ENCODE measurements at places on chromosomes 12 and 14. TPM values are rescaled to one million over a fixed set of nuclear protein-coding genes. Genes with fewer than 3 reads are reported as not detected.
A peak's percentile ranks its signal among the peaks of the same experiment; 100 is the strongest.

DNA sequence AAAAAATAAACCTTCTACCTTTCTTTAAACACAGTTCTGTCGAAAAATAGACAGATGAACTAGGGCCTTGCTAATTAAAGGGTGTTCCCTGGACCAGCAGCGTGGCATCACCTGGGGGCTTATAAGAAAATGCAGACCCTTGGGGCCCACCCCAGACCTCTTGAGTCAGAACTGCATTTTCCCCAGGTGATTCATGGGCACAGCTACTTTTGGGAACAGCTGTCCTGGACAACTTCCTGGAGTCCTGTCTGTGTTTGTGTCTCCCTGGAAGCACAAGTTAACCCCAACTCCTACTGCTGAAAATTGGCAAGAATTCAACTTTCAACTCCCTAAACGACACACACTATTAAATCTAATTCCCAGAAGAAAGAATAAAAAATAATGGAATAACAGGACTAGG is 17.8 kb downstream of the FBLN5 start:
- H3K27ac ChIP-seq = no peak overlapping the region
- H3K27me3 ChIP-seq = no peaks in the 10 kb centered on the region
- DNase-seq = no peak
- no peaks in the 10 kb centered on the region for H3K36me3 ChIP-seq
- H3K4me3 ChIP-seq = no peak overlapping the region
- H3K4me1 ChIP-seq = peaks cover 16% of the 10 kb centered on the region

DNA sequence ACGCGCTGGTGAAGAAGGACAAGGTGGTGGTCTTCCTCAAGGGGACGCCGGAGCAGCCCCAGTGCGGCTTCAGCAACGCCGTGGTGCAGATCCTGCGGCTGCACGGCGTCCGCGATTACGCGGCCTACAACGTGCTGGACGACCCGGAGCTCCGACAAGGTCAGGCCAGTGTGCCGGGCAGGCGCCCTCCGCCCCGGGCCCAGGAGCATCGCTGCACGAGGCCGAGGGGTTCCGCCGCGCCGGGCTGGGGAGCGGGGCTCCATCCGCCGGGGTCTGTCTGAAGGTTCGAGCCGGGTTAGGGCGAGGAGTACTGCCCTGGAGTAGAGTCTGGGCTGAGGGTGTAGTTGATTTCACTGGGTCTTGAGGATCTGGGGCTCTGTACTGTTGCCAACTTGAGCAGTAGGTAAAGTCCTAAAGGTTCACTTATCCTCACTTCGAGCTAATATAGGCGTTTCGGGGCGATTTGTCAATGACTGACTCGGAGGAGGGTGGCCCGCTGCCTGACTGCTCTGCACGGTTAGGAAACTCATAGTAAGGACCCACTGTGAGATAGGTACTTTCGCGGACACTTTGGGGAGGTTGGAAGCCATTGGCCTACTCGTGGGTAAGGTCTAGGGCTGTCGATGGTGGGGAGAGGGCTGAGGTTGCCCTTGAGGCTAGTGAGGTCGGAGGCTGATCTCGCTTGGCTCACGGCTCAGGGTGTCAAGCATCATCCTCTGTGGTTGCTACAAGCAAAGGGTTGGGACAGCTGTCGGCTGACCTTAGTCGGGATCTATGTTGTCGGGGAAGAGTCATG is 574 bp downstream of the GLRX5 start:
- H3K36me3 ChIP-seq = peaks cover 14% of the 10 kb centered on the region
- peaks cover 3% of the 10 kb centered on the region for H3K4me1 ChIP-seq
- no peaks in the 10 kb centered on the region for H3K27me3 ChIP-seq
- no peak for DNase-seq
- H3K27ac ChIP-seq = no peak overlapping the region

GRCh38 chr12:45248095-45248494 is 32.2 kb downstream of the ANO6 start:
- no peak overlapping the region for H3K4me3 ChIP-seq
- H3K4me1 ChIP-seq = no peaks in the 10 kb centered on the region
- H3K27ac ChIP-seq = no peak overlapping the region
- H3K27me3 ChIP-seq = no peaks in the 10 kb centered on the region

DNA sequence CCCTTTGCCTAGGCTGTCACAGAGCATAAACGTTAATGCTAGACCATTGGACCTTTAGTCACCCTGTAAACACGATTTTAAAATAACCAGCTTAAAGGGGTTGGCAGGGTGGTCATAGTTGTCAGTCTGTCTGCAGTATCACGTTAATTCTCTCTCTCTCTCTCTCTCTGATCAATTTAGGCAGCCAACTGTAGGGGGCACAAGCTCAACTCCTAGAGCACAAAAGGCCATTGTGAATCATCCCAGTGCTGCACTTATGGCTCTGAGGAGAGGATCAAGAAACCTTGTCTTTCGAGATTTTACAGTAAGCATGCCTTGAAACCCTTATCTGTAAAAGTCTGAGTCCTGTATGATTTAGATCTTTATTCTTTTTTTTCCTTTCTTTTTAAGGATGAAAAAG is 97.1 kb downstream of the SCAF11 start:
- H3K4me3 ChIP-seq = no peak overlapping the region
- no peaks in the 10 kb centered on the region for H3K4me1 ChIP-seq
- H3K27me3 ChIP-seq = no peaks in the 10 kb centered on the region

LRRC10 gene
- total RNA-seq = not detected

- DNase-seq = no peak
- no peaks in the 10 kb centered on the region for H3K27me3 ChIP-seq
- no peaks in the 10 kb centered on the region for H3K36me3 ChIP-seq
- no peak overlapping the region for H3K4me3 ChIP-seq
- H3K27ac ChIP-seq = no peak overlapping the region
- no peaks in the 10 kb centered on the region for H3K4me1 ChIP-seq
These were observed 124.4 kb upstream of the RTL1 start for GRCh38 chr14:101027966-101028365.

DNA sequence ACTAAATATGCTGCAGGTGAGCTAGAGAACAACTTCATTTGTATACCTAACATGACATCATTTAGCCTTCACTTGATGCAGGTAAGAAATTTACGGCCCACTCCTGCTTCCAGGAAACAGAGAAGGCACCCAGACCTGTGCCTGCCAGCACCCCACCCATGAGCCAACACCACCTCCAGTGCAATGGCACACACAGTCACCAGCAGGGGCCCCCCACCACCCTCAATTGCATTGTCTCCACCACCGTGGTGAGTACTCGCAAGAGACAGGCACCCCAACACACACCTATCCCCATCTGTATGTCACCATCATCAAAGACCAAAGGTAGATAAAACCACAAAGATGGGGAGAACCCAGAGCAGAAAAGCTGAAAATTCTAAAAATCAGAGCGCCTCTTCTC is 107.6 kb downstream of the KLHL28 start:
- DNase-seq = no peak
- no peaks in the 10 kb centered on the region for H3K27me3 ChIP-seq
- no peaks in the 10 kb centered on the region for H3K4me1 ChIP-seq
- no peak overlapping the region for H3K27ac ChIP-seq
- H3K4me3 ChIP-seq = no peak overlapping the region

EGLN3 gene
- total RNA-seq = 19.1 TPM

SLC6A13 gene
- 1.5 TPM for total RNA-seq

KRT79 gene
- not detected for total RNA-seq

DNA sequence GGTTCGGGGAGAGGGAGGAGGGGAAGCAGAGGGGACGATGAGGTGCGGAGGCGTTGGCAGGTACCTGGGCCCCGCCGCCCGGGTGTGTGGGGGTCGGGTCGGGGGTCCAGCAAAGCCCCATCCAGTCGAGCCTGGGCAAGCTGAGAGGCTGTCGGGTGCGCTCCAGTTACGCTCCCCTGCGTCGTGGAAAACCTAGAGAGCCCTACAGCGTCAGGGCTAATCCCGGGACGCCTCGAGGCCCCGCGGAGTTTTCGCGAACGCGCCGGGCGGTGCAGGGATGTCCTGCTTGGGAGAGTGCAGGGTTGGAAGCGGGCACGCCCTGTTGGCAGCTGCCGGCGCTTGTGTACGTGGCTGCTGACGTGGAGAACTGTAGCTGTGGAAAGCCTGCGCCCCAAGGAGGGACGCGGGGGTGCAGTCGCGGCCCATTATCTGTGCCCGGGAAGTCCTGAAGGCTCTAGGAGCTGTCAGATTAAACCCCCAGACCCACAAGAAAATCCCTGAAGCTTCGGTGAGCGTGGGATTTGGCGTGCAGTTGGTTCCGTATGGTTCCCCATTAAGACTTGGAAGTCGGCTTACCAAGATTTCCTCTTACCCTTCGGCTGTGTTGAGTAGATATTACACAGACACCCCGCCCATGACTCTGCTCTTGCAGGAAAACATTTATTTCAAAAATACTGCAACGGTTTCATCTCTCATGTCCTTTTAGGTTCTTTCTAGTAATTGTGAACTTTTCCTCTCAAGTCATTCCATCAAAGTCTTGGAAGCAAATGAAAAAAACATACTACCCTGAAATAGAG is 11.3 kb upstream of the SLC38A2 start:
- H3K36me3 ChIP-seq = no peaks in the 10 kb centered on the region
- no peak for DNase-seq
- peak overlapping the region; percentile 92 for H3K4me3 ChIP-seq
- no peaks in the 10 kb centered on the region for H3K27me3 ChIP-seq
- H3K27ac ChIP-seq = peak overlapping the region; percentile 95

RPS6KA5 gene
- 4.3 TPM for total RNA-seq

- H3K36me3 ChIP-seq = peaks cover 48% of the 10 kb centered on the region
- H3K4me1 ChIP-seq = no peaks in the 10 kb centered on the region
- DNase-seq = no peak
- no peaks in the 10 kb centered on the region for H3K27me3 ChIP-seq
These were observed 130.4 kb downstream of the PAWR start for GRCh38 chr12:79560225-79560889.

- H3K27me3 ChIP-seq = no peaks in the 10 kb centered on the region
- no peak overlapping the region for H3K27ac ChIP-seq
These were observed 330.1 kb upstream of the GARIN2 start for GRCh38 chr14:66859063-66859671.

- peak overlapping the region; percentile 24 for H3K4me3 ChIP-seq
- no peak for DNase-seq
- no peak overlapping the region for H3K27ac ChIP-seq
- H3K4me1 ChIP-seq = no peaks in the 10 kb centered on the region
These were observed 19.5 kb downstream of the CCDC91 start for GRCh38 chr12:28209782-28210181.

- H3K27ac ChIP-seq = no peak overlapping the region
- no peak for DNase-seq
- peaks cover 8% of the 10 kb centered on the region for H3K4me1 ChIP-seq
- peak overlapping the region; percentile 53 for H3K4me3 ChIP-seq
These were observed 51.2 kb downstream of the TESPA1 start for GRCh38 chr12:54933376-54933775.

DNA sequence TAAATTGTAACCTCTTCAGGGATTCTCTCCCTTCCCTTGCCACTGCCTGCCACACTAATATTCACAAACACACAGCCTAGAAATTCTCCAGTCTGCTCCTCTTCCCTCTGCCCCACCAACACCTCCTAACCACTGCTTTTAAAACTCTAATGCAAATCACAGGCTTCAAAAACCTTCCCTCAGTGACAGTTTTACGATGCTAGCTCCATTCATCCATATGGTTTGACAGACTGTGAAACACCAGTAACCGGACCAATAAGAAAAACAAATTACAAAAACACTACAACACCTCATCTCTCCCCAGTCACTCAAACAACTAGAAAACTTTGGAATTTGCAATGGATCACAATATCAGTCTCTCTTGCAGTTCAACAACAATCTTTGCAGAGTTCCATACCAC is 5.7 kb downstream of the DPF3 start:
- no peak overlapping the region for H3K4me3 ChIP-seq
- H3K36me3 ChIP-seq = no peaks in the 10 kb centered on the region
- peaks cover 31% of the 10 kb centered on the region for H3K27me3 ChIP-seq
- H3K4me1 ChIP-seq = no peaks in the 10 kb centered on the region
- DNase-seq = no peak

IAPP gene
- total RNA-seq = not detected

PLEKHG7 gene
- not detected for total RNA-seq

C12orf56 gene
- 1.0 TPM for total RNA-seq

DNA sequence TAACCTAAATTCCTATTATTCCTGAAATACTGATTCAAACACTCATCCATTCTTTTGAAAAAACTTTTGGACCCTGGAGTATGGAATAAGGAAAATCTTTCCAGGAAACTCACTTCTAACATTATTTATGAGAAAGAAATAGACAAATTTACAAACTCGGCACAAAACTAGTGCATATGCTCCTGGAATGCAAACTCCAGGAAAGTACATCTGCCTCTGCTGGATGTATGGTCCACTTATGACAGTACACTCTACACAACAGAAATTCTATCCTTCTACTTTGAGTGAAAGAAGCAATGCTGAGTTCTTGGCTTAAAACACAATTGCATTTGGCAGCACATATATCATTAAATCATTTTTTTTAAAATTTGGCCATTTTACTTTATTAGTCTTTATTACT is 700.5 kb upstream of the STXBP6 start:
- no peaks in the 10 kb centered on the region for H3K4me1 ChIP-seq
- no peak for DNase-seq
- H3K4me3 ChIP-seq = no peak overlapping the region
- no peaks in the 10 kb centered on the region for H3K36me3 ChIP-seq
- no peak overlapping the region for H3K27ac ChIP-seq

- H3K27me3 ChIP-seq = no peaks in the 10 kb centered on the region
- H3K4me1 ChIP-seq = no peaks in the 10 kb centered on the region
- H3K36me3 ChIP-seq = peaks cover 35% of the 10 kb centered on the region
- no peak overlapping the region for H3K4me3 ChIP-seq
- DNase-seq = no peak
These were observed 32.0 kb downstream of the CCDC92 start for GRCh38 chr12:123940627-123940966.

GRCh38 chr14:100862277-100862676 is 36.4 kb downstream of the MEG3 start:
- H3K27ac ChIP-seq = no peak overlapping the region
- no peak for DNase-seq
- H3K27me3 ChIP-seq = peaks cover 16% of the 10 kb centered on the region
- H3K4me3 ChIP-seq = no peak overlapping the region

DNA sequence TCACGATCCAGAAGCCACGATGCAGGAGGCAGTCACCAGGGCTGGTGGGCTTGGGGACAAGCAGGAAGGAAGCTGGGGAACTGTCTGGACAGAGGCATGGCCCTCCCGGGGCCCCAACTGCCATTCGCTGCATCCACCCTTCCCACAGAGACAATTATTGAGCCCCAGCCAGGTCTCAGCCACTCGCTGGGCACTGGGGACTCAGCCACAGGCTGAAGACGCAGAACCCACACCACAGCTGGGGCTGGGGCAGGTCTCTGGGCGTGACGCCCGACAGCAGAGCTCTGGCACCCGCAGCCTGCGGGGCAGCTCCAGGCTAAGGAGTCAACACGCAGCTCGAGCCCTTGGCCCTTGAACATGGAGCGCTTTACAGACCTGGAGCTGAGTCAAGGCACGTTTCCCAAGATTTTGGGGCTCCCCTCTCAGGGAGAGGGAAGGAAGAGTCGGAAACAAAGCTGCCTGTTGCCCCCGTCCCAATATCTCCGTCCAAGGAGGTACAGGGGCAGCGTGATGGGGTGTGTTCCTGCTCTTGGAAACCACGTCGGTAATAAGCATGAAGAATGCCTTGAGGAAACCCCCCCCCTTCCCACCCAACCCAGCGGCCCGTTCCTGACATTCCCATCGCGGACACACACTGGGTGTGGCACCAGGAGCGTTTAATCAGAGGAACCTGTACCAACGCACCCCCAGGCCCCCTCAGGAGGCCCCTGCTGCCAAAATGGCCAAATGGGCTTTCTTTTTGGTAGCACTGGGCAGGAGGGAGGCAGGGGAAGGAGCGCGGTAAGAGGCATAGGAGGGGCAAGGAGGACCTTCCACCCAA is 6.7 kb downstream of the RIMBP2 start:
- no peaks in the 10 kb centered on the region for H3K36me3 ChIP-seq
- peak; percentile 48 for DNase-seq
- H3K4me3 ChIP-seq = no peak overlapping the region
- H3K4me1 ChIP-seq = peaks cover 1% of the 10 kb centered on the region

CLEC9A gene
- total RNA-seq = not detected

- no peak overlapping the region for H3K4me3 ChIP-seq
- no peak for DNase-seq
- H3K4me1 ChIP-seq = no peaks in the 10 kb centered on the region
- no peaks in the 10 kb centered on the region for H3K27me3 ChIP-seq
These were observed 136.2 kb upstream of the PDZRN4 start for GRCh38 chr12:41051954-41052353.

All from endodermal cell (in vitro differentiated cells).